Lung (tissue), 17 donors: ENCODE measurements at places on chromosomes 4 and X.
A peak's percentile ranks its signal among the peaks of the same experiment; 100 is the strongest.

DNA sequence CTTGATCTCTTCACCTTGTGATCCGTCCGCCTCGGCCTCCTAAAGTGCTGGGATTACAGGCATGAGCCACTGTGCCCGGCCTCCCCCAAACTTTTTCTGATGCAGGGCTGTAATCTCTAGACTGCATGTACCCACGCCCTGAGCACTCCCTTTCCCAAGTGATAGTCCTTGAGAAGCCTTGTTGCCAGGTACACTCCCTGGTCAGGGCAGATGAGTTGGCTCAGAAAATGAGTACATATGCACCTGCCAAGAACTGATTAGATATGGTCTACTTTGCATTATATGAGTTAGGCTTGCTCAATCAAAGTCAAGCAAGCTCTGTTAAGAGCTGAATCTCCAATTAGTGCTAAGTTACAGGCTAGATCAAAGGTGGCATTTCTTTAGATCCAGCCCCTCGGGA lies 20.3 kb downstream of the APOO start:
- no peaks in the 10 kb centered on the region for H3K27me3 ChIP-seq
- H3K4me1 ChIP-seq = no peaks in the 10 kb centered on the region
- H3K36me3 ChIP-seq = no peaks in the 10 kb centered on the region
- H3K4me3 ChIP-seq = no peak overlapping the region

DNA sequence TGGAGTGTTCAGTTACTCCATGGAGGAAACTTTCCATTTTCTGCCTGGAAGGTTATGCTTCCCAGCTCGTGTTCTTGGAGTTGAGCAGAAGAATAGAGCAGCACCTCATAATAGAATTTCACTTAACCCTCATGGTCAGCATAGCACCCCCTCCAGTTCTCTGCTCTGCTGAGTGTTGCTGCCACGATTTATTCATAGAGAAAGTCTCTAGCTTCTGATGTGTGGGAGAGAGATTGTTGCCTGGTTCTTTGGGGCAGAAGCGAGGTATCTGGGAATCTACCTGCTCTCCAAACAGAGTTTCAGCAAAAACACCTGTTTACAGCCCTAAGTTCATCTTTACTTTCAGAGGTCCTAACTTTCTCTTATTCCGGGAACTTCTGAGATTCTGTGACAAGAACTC lies 3.9 kb upstream of the DTHD1 start:
- no peak overlapping the region for H3K27ac ChIP-seq
- H3K27me3 ChIP-seq = no peaks in the 10 kb centered on the region
- DNase-seq = no peak
- no peak overlapping the region for H3K4me3 ChIP-seq

GRCh38 chr4:111494971-111495370 lies 650.3 kb upstream of the FAM241A start:
- no peaks in the 10 kb centered on the region for H3K36me3 ChIP-seq
- no peak for DNase-seq
- no peak overlapping the region for H3K27ac ChIP-seq
- no peaks in the 10 kb centered on the region for H3K4me1 ChIP-seq
- no peaks in the 10 kb centered on the region for H3K27me3 ChIP-seq

DNA sequence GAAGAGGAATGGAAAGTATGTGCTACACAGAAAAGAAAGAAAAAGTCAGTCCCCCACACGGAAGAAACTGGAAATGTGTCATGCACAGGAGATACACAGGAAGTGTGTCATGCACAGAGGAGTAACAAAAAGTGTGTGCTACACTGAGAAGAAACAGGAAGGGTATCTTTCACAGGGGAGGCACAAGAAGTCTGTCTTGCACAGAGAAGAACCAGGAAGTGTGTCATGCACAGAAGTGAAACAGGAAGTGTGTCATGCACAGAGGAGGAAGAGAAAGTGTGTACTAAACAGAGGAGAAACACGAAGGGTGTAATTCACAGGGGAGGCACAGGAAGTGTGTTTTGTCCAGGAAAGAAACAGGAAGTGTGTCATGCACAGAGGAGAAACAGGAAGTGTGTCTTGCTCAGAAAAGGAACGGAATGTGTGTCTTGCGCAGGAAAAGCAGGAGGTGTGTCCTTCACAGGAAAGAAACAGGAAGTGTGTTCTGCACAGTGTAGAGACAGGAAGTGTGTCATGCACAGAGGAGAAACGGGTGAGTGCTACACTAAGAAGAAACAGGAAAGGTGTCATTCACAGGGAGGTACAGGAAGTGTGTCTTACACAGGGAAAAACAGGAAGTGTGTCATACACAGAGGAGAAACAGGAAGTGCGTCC lies 527.2 kb upstream of the PRKX start:
- no peak overlapping the region for H3K27ac ChIP-seq
- DNase-seq = no peak
- H3K4me1 ChIP-seq = no peaks in the 10 kb centered on the region
- H3K27me3 ChIP-seq = peaks cover 18% of the 10 kb centered on the region
- no peaks in the 10 kb centered on the region for H3K36me3 ChIP-seq

DNA sequence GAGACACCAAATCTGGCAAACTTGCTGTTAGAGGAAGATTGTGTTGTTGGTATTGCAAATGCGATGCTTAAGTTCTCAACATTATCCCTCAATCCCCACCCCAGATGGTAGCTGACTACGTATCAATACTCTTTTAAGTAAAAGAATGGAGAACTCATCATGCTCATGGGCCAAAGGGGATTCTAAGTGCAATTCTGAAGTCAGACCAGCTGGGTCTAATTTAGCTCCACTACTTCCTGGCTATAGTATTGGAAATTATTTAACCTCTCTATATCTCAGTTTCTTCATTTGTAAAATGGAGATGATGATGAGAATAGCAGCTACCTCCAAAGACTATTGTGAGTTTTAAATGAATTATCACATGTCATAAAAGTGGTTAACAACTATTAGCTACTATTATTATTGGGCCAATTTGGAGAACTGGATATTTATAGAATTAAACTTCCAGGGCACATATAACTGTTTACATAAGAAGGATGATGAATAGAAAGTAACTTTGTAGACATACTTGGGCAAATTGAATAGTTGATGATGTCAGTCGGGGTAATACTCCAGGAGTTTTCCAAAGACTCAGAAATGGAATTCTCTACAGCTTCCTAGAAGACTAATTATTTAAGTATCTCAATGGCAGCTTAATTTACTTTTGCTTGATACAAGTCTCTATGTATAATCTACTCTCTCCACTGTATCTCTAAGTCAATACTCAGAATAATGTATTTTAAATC lies 5.0 kb upstream of the SLAIN2 start:
- no peaks in the 10 kb centered on the region for H3K4me1 ChIP-seq
- no peak overlapping the region for H3K4me3 ChIP-seq
- no peak for DNase-seq
- no peak overlapping the region for H3K27ac ChIP-seq
- no peaks in the 10 kb centered on the region for H3K36me3 ChIP-seq

DNA sequence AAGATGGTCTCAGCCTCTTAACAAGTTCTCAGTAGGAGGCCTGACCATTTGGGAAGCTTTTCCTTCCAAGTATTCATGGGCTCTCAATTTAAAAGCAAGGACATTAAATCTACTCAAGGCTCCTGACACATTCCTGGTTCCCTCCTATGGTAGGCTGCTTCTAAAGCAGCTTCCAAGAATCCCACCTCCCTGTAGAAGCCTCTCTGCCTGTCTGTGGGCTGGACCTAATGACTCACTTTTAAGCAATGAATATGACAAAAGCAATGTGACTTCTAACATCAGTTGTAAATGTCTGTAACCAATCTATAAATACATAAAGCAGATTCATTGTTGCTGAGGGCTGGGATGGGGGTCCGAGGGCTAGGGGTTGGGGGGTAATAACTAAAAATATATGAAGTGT lies 99.5 kb upstream of the FAM9B start:
- no peaks in the 10 kb centered on the region for H3K4me1 ChIP-seq
- H3K27ac ChIP-seq = no peak overlapping the region
- H3K4me3 ChIP-seq = no peak overlapping the region
- no peaks in the 10 kb centered on the region for H3K36me3 ChIP-seq

- H3K4me1 ChIP-seq = no peaks in the 10 kb centered on the region
- no peaks in the 10 kb centered on the region for H3K27me3 ChIP-seq
Observed at GRCh38 chr4:69518102-69518501, 22.4 kb upstream of the UGT2B4 start.

DNA sequence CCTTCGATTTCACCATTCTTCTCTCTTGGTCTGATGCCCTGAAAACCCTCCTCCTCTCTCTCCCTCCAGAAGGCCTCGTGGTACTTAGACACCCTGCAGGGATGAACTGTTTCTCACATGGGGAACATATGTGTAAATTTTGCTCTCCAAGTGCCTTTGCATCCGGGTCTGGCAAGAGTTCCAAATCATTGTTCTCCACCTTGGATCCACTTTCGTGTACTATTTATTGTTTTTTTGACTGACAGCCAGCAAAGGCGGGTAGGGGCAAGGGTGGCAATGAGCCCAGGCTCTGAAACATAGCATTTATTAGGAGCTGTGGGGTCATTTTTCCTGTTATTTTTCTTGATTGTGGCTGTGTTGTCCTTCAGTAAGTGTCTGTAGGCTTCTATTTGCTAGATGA lies 81.7 kb downstream of the RTL5 start:
- peaks cover 19% of the 10 kb centered on the region for H3K27me3 ChIP-seq
- no peak for DNase-seq
- H3K36me3 ChIP-seq = no peaks in the 10 kb centered on the region
- no peak overlapping the region for H3K27ac ChIP-seq
- no peak overlapping the region for H3K4me3 ChIP-seq
- no peaks in the 10 kb centered on the region for H3K4me1 ChIP-seq

GRCh38 chr4:24657768-24658617 lies 73.6 kb upstream of the DHX15 start:
- no peak overlapping the region for H3K4me3 ChIP-seq
- peak overlapping the region; percentile 40 for H3K27ac ChIP-seq
- no peaks in the 10 kb centered on the region for H3K4me1 ChIP-seq
- no peaks in the 10 kb centered on the region for H3K36me3 ChIP-seq

GRCh38 chr4:8719421-8719820 lies 126.9 kb downstream of the CPZ start:
- no peak overlapping the region for H3K4me3 ChIP-seq
- no peaks in the 10 kb centered on the region for H3K36me3 ChIP-seq
- H3K27ac ChIP-seq = no peak overlapping the region
- no peak for DNase-seq
- no peaks in the 10 kb centered on the region for H3K4me1 ChIP-seq

GRCh38 chrX:154068560-154068959 lies 29.0 kb downstream of the MECP2 start:
- no peak for DNase-seq
- peaks cover 13% of the 10 kb centered on the region for H3K4me1 ChIP-seq
- H3K27me3 ChIP-seq = no peaks in the 10 kb centered on the region

DNA sequence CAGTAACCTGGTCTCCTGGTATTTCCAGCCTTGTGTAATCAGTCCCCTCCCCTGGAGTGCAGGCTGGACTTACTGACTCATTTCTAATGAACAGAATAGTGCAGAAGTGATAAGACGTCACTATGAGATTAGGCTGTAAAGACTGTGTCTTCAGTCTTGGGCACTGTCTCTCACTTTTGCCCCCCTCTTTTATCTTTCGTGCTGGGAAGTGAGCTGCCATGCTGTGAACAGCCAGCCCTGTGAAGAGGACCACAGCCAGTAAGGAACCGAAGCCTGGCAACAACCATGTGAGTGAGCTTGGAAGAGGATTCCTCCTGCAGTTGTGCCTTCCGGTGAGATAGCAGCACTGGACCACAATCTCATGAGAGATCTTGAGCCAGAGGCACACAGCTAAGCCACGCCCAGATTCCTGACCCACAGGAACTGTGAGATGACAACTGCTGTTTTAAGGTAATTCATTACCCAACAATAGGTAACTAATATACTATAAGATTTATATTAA lies 67.5 kb upstream of the GPR34 start:
- H3K27me3 ChIP-seq = peaks cover 26% of the 10 kb centered on the region
- no peaks in the 10 kb centered on the region for H3K36me3 ChIP-seq
- H3K4me3 ChIP-seq = no peak overlapping the region
- no peak overlapping the region for H3K27ac ChIP-seq
- no peak for DNase-seq

DNA sequence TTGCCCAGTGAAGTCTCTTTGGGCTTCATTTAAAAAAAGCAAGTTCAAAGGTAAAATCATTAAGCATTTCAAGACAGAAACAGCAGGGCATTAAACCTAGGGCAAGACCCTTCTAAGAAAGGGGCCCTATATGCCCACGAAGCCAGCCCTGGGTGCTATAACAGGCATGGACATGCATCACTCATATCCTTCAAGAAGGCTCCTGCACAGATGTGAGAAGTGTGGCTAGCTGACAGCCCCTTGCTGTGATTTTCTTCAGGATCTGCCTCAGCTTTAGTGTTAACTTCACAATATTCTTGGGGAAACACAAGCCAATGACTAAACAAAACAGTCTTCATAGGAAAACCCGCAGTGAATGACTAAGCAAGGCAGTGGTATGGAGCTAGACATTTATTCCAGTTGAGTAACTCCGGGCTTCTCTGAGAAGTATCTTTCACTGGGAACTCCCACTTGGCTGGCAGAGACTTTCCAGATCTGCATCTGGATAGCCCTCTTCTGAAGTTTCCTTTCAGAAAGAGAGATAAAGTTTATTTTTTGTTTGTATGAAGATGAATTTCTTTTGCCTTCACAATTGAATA lies 11.9 kb upstream of the MAOA start:
- peaks cover 8% of the 10 kb centered on the region for H3K27me3 ChIP-seq
- peak overlapping the region; percentile 13 for H3K27ac ChIP-seq
- no peak for DNase-seq
- H3K36me3 ChIP-seq = no peaks in the 10 kb centered on the region

GRCh38 chr4:92334716-92335350 lies 31.1 kb downstream of the GRID2 start:
- peak; percentile 73 for DNase-seq
- H3K36me3 ChIP-seq = no peaks in the 10 kb centered on the region
- H3K4me1 ChIP-seq = no peaks in the 10 kb centered on the region
- H3K4me3 ChIP-seq = no peak overlapping the region
- no peaks in the 10 kb centered on the region for H3K27me3 ChIP-seq

- no peak overlapping the region for H3K4me3 ChIP-seq
- peak; percentile 51 for DNase-seq
- no peaks in the 10 kb centered on the region for H3K27me3 ChIP-seq
Observed at GRCh38 chr4:163554870-163555465, 60.5 kb downstream of the TMA16 start.
